ENCODE measurements at places on chromosomes 3 and 15.
A peak's percentile ranks its signal among the peaks of the same experiment; 100 is the strongest.

- no peak for DNase-seq
Observed at GRCh38 chr15:28265334-28266019, 56.5 kb downstream of the HERC2 start.

GRCh38 chr15:69804786-69805185, 292.9 kb downstream of the TLE3 start:
- DNase-seq = no peak

GRCh38 chr3:129441782-129442181, 1.8 kb downstream of the IFT122 start:
- peak; percentile 55 for DNase-seq

DNA sequence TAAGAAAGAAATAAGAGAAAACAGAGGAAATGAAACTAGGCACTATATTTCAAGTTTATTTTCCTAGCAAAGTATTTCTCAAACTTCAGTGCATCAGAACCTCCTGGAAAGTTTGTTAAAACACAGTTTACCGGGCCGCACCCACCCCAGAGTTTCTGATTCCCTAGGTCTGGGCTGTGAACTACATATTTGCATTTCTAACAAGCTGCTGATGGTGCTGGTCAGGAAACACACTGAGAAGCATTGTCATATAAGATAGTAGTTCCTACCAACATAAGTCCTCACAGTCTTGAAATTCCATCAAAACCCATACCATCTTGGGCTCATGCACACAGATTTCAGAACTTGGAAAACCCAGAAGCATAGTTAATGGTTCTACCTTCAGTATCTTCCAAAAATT, 8.3 kb downstream of the SLC9A9 start:
- no peak for DNase-seq

GRCh38 chr15:31448635-31448979, 122.0 kb downstream of the KLF13 start:
- no peak for DNase-seq

GRCh38 chr3:193354423-193354822, 24.1 kb downstream of the ATP13A5 start:
- no peak for DNase-seq

- peak; percentile 23 for DNase-seq
Observed at GRCh38 chr15:43241100-43241499, 20.3 kb upstream of the EPB42 start.

DNA sequence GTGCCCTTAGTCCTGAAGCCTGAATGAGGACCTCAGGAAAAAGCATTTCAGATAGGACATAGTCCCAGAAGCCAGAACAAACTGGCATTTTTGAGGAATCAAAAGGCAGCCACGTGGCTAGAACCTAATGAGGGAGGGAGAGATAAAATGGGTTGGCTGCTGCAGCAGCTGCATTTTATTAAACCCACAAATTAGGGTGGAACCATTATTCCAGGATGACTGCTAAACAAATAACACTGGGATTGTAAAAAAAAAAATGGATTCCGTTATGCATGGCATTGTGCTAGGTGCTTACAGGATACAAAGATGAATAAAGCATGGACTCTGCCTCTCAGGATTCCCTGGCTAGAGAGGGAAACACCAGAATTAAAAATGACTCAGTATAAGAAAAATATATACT, 141.5 kb downstream of the SATB1 start:
- DNase-seq = no peak

- peak; percentile 89 for DNase-seq
Observed at GRCh38 chr3:179037351-179037750, 34.3 kb downstream of the ZMAT3 start.

DNA sequence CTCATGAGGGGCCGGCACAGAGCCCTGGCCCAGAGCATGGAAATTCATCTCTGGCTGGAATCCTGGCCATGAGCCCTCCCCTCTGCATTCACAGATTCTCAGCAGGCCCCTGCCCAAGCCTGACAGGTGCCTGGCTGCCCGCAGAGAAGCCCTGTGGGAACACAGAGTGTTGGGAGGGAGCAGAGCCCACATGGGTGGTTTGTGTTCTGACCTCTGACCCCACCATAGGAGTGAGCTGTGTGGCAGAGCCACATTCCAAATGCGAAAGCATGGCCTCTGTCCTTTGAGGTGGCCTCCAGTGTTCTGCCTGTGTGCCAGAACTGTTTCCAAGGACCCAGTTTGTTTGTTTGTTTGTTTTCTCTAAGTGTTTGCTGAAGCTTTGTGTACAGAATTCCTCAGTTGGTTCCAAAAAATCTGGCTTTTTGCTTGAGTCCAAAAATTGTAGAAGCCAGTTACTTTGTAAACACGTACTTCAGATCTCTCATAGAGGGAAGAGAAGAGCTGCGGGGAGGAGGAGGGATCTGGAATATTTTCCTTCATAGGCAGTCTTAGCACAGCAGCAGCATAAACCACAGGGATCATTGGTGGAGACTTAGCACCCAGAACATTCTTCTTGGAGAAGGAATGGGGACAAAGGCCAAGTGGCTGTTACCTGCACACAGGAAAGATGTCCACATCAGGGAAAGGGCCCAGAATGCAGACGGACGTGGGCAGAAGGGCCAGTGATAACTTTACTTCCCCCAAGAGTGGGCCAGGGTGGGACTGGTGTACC, 36.0 kb downstream of the GRAMD2A start:
- DNase-seq = no peak

DNA sequence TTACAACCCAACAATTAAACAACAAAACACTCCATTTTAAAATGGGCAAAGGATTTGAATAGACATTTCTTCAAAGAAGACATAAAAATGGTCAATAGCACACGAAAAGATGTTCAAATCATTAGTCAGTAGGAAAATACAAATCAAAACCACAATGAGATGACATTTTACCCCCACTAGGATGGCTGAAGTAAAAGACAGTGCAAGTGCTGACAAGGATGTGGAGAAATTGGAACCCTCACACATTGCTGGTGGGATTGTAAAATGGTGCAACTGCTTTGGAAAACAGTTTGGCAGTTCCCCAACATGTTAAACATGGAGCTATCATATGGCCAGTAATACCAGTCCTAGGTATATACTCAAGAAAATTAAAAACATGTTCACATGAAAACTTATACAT, 11.6 kb downstream of the GALNT15 start:
- DNase-seq = peak; percentile 86

GRCh38 chr3:161273589-161274218, 52.6 kb downstream of the NMD3 start:
- peak; percentile 43 for DNase-seq

- no peak for DNase-seq
Observed at GRCh38 chr15:49817100-49817499, 196.3 kb downstream of the DTWD1 start.

- no peak for DNase-seq
Observed at GRCh38 chr3:143784446-143784845, 63.8 kb downstream of the SLC9A9 start.

GRCh38 chr3:194606941-194607340, 26.3 kb downstream of the TMEM44 start:
- no peak for DNase-seq

GRCh38 chr15:74327756-74328155, 39.7 kb downstream of the CYP11A1 start:
- DNase-seq = peak; percentile 84

DNA sequence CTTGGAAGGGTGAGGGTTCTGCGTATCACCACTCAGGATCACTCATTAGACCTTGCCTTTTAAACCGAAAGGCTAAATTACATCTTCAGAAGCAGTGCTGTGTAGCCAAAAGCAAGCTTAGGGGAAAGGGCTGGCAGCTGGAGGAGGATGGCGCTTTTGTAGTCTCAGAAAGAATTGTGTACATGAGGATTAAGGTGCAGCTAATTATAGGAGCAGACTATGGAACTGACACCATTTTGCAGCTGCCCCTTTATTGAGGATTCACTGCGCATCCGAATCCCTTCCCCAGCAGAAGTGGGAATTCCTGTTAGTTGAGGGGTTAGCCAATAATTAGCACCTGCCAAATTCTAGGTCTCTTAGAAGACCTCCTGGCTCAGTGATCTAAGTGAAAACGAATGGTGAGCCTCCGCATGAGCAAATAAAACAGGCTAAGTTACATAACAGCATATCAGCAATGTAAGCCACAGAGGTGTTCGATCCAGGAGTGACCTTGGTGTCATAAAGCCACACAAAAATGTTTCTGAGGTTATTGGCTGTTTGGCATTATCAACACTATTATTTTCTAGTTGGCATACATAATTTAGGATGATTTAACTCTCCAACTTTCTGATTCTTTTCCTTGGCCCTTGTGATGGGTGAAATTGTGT, 42.6 kb upstream of the SEMA6D start:
- DNase-seq = no peak

DNA sequence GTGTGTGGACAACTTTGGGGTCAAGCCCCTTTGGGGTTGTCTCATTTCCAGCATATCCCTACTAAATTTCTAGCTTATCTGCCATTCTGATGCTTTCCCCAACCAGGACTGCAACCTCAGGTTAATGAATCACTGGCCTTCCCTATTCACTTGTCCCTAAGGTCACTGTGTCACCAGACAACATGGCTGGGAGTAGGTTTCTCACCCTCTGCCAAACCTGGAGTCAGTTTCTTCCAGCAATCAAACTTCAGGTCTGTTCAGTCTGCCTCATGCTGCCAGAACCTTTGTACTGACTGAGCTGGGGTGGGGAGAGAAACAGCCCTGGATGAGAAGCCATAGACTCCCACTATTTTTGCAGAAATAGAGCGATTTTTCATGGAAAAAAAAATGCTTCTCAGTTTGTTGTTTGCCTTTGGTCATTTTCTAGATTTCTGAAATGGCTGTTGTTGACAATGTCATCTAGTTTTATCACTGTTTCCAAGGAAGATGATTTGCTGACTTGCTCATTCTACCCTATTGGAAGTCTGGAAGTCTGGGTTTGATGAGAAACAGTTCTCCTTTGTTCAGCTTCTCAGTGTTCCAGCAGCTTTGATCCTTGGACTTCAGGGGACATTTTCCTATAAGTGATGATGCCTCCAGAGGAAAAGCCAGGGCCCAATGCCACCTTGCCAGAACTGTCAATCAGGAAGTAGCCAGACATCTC, 74.8 kb upstream of the IL12A start:
- no peak for DNase-seq

- no peak for DNase-seq
Observed at GRCh38 chr3:186519021-186519658, 25.0 kb downstream of the CRYGS start.

DNA sequence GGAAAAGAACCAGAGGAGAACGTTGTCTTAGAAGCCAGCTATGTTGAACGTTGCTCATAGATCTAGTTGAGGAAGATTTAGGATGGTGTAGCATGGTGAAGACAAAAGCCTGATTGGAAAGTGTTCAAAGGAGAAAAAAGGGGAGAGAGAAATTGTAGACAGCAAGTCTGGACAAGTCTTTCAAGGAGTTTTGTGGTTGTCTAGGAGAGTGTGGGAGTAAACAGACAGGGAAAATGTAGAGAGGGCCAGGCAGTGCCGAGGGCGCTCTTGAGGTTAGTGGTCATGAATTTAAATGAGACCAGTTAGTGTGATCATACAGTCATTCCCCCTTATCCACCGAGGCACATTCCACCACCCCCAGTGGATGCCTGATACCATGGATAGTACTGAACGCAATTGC, 167.5 kb upstream of the IL12A start:
- no peak for DNase-seq

GRCh38 chr15:67409175-67409574, 111.8 kb upstream of the C15orf61 start:
- no peak for DNase-seq

DNA sequence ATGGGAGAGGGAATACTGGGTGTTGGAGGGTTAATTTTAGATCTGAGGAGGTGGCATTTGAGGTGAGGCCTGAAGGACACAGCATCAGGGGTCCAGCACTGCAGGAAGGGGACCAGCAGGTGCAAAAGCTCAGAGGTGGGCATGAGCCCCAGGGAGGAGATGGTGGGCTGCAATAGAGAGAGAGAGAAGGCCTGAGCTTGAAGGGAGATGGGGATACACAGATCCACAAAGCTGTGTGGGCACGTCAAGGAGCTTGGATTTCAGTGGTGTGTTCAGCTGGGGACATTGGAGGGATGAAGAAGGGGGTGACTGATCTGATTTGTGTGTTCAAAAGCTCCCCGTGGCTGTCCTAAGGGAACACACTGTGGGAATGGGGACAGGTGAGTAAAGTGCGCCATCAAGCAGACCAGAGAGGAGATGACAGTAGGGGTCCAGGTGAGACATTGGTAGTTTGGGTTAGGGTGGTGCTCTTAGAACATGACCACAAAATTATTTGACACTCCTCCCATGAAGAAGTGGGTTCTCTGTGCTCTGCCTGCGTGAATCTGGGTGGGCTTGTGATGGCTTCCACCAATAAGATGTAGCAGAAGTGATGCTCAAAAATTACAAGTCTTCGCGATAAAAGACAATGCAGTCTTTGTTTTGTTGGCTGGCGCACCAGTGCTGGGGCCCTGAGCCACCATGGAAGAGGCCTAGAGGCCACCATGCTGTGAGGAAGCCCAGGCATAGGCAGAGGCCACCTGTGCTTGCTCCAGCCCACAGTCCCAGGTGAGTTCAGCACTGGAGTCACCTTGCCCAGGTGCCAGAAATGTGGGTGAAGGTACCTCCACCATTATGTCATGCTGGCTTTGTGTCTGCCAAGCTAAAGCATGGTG, 1.9 kb upstream of the WNT7A start:
- DNase-seq = no peak

DNA sequence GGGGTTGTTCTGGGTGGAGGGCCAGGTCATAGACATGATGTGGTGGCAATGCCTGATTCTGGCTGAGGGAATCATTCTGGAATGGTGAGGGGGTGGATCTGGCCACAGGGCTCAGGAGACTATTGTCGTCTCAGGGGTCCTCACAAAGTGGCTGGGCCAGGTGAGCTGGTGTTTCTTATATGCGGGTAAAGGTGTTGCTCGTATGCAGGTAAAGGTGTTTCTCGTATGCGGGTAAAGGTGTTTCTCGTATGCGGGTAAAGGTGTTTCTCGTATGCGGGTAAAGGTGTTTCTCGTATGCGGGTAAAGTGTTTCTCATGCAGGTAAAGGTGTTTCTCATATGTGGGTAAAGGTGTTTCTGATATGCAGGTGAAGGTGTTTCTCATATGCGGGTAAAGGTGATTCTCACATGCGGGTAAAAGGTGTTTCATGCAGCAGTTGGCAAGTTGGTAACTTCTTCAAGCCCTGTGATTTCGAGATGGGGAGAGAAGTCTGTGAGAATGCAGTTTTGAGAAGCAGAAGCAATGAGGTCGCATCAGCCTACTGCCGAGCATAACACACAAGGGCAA, 10.5 kb upstream of the MUC4 start:
- no peak for DNase-seq

GRCh38 chr3:160587105-160587504, 21.7 kb upstream of the KPNA4 start:
- no peak for DNase-seq

- no peak for DNase-seq
Observed at GRCh38 chr3:52227117-52227516, 1.7 kb upstream of the TLR9 start.

GRCh38 chr3:42839616-42840015, 30.4 kb downstream of the ACKR2 start:
- peak; percentile 60 for DNase-seq
